Fibroblast of skin of right quadriceps (primary cell): ENCODE measurements at places on chromosomes 5 and 9.

DNA sequence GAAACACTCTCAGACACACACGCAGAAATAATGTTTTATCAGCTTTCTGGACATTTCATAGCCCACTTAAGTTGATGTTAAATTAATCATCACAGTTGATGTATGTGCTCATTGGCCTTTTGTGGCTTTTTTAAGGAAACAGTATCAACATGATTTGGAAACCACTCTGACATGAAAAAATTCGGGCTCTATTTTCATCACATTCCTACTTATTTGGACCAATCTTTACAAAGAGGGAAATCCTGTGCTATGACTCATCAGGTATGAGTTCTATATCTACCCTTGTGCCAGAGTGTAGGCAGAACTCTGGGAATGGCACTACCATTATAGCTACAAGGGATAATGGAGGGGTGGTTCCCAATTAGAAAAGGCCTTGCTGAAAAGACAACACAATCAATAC is 388.4 kb upstream of the PTGER4 start:
- DNase-seq, result peak; percentile 45

DNA sequence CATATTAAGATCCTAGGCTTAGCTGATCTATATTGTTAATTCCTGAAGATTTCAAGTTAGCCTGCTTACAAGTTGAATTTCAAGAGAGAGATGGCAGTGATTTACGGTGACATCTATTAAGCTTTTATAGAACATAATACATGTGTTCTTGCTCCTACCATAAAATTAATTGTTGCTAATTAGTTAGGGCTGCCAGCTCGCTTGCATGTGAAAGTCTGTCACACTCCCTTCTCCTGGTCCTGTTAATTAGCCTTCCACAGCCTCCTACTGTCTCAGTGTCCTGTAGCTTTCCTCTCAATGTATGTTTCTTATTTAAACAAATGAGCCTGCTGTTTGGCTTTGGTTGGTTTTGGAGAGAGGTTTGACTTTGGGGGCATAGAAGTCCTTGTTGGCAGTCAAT is 247.2 kb downstream of the NTRK2 start:
- DNase-seq, result no peak

DNA sequence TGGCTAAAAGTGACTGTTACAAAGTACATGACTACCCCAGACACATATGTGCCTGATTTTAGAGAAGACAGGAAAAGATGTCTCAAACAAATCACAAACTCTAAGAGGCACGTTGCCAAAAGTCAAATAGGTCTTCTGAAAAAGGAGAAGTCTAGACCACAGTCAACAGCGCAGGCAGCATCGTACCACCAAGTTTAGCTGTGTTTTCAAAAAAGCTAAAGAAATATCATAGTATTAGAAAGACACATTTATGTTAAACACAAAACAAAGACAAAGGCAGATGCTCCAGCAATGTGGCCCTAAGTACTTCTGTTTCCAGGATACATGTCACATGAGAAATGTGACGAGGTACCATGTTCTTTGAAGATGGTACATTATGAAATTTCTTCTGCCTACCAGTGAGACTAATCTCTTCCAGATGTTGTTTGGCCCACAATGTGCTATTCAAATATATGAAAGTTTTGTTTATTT is 43.5 kb downstream of the LPAR1 start:
- peak; percentile 78 for DNase-seq

DNA sequence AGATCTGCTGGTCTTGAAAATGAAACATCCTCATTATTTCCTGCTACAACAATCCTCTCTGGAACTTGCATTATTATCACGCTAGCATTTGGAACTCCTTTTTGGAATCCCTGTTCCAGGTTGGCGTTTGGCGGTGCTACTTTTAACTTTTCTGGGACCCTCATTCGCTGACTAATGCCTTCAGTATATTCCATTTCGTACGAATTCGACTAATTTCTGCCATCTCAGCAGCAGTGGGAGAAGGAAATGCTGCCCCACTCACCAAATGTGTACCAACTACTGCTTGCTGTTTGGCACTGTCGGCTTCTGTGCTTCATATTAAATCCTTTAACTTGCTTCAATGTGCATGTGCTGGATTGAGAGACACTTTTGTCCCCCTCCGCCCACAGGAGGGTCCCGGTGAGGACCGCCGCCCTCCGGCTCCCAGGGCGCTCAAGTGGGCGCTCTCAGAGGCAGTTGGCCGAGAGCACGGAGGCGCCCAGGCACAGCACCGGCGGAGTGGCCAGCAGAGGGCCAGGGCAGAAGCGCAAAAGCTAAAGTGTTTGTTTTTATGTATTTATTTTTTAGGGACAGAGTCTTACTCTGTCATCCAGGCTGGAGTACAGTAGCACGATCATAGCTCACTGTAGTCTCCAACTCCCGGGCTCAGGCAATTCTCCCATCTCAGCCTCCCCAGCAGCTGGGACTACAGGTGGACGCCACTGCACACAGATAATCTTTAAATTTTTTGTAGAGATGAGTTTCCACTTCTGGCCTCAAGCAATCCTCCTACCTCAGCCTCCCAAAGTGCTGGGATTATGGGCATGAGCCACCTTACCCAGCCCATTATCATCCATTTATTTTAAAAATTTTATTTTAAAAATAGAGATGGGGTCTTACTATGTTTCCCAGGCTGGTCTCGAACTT is 11.9 kb downstream of the PDE6A start:
- no peak for DNase-seq

DNA sequence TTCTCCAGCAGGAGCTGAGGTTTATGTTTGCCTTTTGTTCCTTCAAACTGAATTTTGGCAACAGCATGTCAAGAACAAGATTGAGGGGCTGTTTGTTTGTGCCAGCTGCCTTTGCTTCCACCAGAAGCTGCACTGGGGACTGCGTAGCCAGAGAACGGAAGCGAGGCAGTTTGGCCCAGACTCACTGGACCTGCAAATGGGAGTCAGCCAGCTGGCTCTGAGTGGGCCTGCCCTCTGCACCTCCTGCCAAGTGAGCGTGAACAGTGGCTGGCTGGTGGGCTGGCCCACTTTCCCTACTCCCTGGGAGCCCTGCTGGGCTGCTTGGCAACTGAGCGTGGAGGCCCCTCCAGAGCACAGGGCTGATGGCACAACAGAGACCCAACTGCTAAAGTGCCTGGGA is 111.6 kb downstream of the GALNT10 start:
- DNase-seq, result no peak

DNA sequence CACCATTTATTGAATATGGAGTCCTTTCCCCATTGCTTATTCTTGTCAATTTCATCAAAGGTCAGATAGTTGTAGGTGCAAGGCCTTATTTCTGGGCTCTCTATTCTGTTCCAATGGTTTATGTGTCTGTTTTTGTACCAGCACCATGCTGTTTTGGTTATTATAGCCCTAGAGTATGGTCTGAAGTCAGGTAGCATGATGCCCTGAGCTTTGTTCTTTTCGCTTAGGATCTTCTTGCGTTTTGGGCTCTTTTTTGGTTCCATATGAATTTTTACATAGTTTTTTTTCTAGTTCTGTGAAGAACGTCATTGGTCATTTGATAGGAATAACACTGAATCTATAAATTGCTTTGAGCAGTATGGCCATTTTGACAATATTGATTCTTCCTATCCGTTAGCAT is 40.2 kb upstream of the IFNE start:
- no peak for DNase-seq

DNA sequence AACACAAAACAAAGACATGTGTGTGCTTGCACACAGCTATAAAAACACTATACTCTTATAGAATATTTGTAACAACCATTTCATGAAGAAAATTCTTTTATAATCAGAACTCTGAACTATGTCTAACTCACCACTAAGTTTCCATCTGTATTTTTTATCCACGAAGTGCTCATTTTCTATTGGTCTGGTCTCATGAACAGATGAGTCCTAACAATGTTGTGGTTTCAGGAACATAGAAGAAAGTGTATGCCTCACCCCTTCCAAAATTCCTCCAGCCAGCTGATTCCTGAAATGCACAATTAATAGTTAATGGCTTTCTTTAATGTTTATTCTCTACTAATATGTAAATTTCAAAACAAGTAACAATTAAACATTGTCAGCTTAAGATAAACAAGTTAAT is 325.3 kb upstream of the GRAMD2B start:
- DNase-seq, result peak; percentile 30

DNA sequence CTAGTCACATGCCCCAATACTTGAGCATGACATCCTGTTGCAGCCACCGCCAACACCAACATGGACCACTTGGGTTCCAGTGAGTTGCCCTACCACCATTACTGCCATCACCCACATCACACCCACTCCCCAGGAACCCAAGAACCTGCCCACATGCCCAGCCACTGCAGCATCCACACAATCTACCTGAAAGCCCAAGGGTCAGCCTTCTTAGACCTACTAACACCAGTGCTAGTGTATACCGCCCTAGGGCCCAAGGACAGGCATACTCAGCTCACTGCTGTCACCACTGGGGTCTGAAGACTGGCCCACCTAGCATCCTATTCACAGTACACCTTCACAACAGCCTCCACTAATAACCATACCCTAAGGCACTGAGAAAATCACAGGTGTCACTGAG is 82.0 kb downstream of the SYK start:
- no peak for DNase-seq
